ENCODE measurements at places on chromosomes 5 and 9.
A peak's percentile ranks its signal among the peaks of the same experiment; 100 is the strongest.

DNA sequence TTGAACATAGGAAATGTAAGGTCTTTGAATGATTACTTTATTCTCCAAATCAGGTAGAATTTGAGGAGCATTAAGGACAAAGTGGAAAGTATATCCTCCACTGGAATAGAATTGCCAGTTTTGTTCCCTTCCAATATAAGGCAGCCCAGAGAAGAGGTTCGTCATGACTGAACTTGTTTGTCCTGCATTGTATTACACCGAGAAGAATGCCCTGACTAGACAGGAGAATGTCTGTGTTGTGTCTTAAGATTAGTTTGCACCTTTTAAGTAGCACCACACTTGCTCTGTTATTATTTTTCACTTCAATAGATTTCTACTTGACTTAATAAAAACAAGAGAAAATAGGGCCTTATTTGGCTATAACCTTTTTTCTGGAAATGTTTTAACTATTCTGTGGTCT, 586.2 kb upstream of the PTGER4 start:
- no peak for DNase-seq

DNA sequence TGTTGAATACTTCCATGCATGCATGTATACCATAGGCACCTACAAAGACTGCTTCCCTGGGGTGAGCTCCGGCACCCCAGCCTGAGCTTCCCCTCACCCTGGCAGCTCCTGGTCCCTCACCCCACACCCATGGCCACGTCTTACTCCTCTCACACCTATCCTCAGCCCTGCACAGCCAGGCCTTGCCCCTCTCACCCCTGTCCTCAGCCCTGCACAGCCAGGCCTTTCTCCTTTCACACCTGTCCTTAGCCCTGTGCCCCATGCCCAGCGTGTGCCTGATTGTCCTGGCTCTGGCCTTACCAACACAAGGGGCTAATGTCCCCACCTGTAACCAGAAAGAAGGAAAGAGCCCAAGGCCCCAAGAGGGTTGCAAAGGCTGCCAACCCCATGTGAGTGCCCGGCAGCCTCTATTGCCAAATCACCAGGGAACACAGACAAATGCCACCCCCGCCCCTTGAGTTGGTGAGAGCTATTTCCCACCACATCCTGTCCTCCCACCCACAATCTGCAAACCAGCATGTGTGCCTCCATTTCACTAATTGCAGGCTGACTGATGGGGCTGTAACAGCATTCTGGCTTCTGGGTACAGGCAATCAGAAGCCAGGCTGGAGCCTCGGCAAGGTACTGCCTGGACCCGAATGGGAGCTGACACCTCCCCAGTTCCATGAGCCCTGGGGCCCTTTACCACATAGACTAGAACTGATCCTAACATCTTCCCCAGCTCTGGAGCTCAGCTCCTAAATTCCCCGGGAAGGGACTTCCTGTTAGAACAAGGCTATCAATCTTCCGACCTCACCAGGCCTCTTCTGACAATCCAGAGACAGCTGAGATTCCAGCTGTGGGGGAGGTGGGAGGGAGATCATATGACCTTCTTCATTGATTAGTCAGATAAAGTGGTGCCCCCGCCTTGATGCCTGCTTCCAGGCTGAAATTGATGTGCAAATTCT, 78.2 kb downstream of the FAM114A2 start:
- no peak for DNase-seq

GRCh38 chr5:11110128-11110527, 349.1 kb upstream of the DAP start:
- DNase-seq: no peak

DNA sequence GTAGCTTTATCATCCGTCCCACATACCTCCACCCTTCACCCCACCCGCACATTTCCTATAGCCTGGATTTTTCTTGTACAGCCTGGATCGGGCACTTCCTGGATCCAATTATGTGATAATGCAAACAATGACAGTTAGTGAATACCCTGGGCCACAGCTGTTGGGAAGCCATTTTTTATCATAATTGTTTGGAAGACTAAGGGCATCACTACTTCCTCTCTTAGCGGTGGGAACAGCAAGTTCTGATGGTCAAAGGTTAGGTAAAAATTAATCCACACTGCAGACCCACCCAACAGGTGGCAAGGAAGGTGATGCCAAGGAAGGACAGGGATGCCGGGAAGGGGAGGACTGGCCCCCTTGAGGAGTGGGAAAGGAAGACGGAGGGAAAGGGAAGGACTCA, 183.7 kb downstream of the SAXO1 start:
- DNase-seq: no peak

GRCh38 chr9:90504486-90504885, 138.1 kb downstream of the DIRAS2 start:
- DNase-seq: no peak

DNA sequence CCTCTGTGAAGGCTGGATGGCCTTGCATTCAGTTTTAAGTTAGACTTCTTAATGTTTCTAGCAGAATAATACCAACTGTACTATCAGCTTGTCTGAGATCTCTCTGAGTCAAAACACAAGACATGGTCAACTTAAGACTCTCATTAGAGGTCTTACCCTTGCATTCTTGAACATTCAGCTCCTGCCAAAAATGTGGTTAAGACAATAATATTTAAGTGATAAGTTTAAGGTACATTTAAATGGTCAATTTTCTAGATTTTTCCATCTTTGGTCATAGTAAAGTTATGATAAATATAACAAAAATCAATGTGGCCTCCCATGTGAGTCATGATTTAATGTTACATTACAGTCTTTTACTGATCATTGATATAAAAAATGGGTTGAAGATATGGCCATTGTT, 75.0 kb downstream of the NR2F1 start:
- no peak for DNase-seq

GRCh38 chr9:88531920-88532698, 2.9 kb upstream of the NXNL2 start:
- peak; percentile 11 for DNase-seq

DNA sequence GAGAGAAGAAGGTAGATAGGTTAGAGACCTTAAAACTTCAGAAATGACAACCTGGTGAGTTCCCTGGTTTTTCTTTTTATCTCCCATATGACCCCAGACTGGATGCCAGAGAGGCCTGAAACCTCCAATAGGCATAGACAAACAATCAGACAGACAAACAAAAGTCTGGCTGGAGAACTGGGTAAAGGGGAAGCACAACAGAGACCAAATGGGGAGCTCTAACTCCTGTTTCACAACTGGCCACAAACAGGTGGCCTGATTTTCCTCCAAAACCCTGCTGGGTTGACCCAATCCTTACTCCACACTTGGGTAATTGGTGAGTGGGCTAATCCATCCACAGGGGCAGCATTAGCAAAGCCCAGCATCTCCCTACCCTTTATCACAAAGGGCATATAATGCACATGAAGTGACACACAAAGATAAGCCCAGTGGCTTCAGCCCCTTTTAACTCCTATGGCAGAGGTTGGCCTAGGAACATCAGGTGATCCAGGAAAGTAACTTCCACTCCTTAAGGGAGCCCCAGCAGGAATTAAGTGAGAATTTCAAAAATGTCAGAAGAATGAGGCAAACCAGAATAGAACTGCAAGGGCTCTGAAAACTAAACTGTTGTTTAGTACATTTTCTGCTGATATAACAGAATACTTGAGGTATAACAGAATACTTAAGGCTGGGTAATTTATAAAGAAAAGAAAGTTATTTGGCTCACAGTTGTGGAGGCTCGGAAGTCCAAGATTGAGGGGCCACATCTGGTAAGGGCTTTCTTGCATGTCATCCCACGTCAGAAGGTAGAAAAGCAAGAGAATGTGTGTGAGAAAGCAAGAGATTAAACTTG, 60.9 kb upstream of the ROR2 start:
- DNase-seq: no peak

GRCh38 chr9:104983491-104983890, 55.5 kb upstream of the ABCA1 start:
- DNase-seq: no peak

DNA sequence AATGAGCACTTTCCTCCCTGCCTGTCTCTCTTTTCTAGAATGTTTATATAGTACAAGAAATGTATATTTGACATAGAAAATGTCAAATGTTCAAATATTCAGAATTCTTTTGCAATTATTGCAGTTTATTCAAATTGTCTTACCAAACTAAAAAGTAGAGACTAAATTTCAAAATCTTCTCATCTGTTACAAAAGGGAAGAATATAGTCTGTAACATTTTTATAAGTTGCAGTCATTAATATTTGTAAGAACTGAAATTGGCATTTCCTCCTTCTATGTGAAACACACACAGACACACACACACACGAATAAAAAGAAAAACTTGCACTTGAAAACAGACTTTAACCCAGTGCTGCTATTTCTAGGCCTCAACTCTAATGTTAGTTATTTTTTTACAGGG, 56.4 kb downstream of the NR3C1 start:
- no peak for DNase-seq

DNA sequence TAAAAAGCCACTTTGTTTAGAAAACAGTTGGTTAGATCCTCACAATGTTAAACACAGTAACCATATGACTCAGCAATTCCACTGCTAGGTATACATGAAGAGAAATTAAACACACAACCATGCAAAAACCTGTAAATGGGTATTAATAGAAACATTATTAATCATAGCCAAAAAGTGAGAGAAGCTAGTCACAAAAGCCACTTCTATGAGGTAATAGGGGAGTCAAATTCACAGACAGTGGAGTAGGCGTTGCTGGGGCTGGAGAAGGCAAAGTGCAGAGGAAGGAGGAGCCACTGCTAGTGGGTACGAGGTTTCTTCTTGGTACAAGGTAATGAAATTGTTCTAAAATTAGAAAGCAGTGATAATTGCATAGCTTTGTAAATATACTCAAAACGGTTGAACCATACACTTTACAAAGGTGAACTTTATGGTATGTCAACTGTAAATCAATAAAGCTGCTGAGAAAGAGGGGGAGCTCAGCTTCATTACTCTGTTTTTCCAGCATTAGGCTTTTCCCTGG, 364.4 kb downstream of the GADD45G start:
- no peak for DNase-seq

GRCh38 chr9:15240927-15241326, 66.1 kb downstream of the TTC39B start:
- no peak for DNase-seq

DNA sequence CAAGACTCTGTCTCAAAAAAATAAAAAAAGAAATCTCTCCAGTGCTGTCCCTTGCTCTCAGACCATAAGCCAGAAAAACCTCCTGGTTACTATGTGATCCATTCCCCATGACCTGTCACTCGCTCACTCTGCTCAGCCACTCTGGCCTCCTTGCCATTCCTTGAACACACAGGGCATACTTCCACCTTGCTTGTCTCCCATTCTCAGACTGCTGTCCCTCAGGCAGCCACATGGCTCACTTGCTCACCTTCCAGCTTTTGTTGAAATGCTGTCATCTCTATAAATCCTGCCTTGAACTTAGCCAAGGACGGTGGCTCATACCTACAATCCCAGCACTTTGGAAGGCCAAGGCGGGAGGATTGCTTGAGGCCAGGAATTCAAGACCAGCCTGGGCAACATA, 82.9 kb downstream of the UGCG start:
- no peak for DNase-seq

- no peak for DNase-seq
These were observed 400.9 kb upstream of the SGCD start for GRCh38 chr5:155926031-155926430.

DNA sequence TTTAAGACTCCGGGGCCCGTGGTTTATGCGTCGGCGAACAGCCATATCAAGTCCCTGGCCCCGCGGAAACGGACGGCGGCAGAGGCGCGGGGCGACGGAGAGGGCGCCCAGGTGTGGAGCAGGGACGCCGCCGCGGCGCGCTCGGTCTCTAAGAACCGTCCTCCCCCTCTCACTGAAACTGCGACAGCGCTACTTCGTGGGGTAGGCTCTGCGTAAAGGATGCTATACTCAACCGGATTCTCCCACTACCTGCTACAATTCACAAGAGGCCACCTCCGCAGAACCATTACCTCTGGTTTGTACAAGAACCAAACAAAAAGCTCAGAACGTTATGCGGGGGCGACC, 404 bp downstream of the MRNIP start:
- peak; percentile 66 for DNase-seq

GRCh38 chr9:34158362-34158869, 20.4 kb upstream of the UBAP1 start:
- DNase-seq: no peak

GRCh38 chr9:69155341-69156030, 18.6 kb upstream of the TJP2 start:
- no peak for DNase-seq

DNA sequence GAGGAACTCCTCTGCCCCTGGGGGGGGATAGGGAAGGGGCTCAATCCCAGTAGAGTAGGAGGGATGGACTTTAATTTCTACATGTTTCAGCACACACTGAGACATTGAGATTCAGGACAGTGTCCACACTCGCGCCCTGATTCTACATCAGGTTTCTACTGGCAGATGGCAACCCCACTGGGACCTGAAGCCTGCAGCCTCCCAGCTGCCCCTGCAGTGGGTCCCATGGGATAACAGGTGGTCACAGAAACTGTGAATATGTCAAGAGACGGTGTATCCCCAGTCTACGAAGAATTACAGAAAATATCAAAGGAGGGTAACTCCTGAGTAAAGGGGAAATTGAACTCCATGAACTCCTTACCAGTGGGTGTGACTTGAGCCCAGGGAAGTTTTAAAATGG, 2.4 kb upstream of the TERT start:
- no peak for DNase-seq

DNA sequence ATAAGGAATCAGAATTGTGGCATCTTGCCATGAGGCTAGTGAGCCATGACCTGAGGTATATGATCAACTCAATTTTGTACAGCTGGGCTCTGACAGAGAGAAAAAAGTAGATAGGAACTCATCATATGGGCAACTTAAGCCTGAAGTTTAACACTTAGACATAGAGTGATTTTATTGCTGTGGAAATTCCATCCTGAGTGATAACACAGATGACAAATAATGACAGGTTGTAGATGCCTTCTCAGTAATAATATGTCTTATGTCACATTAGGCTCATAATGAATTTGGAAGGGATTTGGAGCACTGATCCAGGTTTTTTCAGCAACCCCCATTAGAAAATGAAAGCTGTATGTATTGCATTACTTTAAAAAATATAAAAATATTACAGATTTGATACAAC, 744.6 kb downstream of the CDH12 start:
- DNase-seq: no peak

GRCh38 chr9:93635186-93636107, 59.1 kb downstream of the PHF2 start:
- no peak for DNase-seq

- DNase-seq: no peak
These were observed at the start of gene KCNIP1 for GRCh38 chr5:170503990-170504596. KCNIP1 (plus strand) TSS chr5:170504020.

- DNase-seq: no peak
These were observed 211.6 kb upstream of the PANK3 start for GRCh38 chr5:168790671-168791250.
